Cortex of kidney (tissue), 1 donor: ENCODE measurements at places on chromosomes 7 and 10.

DNA sequence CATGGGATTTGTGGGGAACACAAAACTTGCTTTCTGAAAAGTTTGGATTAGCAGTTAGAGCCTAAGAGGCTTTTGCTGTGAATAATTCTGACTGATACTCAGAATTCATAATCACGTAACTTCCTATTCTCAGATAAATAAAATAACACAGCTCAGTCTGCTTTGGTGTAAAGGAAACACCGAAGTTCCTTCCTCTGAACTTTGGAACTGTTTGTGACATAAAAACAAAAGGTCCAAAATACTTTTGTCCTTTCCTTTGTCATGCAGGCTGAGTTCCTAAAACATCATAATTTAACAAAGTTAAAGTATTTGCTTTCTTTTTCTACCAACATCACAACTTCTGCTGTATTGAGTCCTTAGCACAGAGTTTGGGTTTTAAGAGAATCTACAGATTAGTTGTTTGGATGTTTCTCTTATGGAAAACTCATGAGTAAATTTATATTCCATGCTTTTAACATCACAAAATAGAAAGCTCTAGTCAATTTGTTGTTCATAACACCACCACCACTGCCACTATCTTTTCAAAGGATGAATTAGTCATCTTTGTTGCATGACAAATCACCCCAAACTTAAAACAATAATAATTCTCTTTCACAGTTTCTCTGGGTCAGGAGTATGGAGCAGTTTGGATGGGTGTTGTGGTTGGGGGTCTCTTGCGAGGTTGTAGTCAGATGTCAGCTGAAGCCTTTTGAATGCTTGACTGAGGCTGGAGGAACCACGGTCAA is 123.4 kb downstream of the REEP3 start:
- no peak for DNase-seq

GRCh38 chr7:19415123-19415522 is 269.9 kb upstream of the FERD3L start:
- DNase-seq: no peak

GRCh38 chr7:70242826-70243225 is 644.6 kb downstream of the AUTS2 start:
- DNase-seq: no peak

- DNase-seq: no peak
Observed at GRCh38 chr7:124720195-124720594, 45.4 kb downstream of the GPR37 start.

- DNase-seq: no peak
Observed at GRCh38 chr10:34644224-34644623, 170.9 kb downstream of the PARD3 start.

DNA sequence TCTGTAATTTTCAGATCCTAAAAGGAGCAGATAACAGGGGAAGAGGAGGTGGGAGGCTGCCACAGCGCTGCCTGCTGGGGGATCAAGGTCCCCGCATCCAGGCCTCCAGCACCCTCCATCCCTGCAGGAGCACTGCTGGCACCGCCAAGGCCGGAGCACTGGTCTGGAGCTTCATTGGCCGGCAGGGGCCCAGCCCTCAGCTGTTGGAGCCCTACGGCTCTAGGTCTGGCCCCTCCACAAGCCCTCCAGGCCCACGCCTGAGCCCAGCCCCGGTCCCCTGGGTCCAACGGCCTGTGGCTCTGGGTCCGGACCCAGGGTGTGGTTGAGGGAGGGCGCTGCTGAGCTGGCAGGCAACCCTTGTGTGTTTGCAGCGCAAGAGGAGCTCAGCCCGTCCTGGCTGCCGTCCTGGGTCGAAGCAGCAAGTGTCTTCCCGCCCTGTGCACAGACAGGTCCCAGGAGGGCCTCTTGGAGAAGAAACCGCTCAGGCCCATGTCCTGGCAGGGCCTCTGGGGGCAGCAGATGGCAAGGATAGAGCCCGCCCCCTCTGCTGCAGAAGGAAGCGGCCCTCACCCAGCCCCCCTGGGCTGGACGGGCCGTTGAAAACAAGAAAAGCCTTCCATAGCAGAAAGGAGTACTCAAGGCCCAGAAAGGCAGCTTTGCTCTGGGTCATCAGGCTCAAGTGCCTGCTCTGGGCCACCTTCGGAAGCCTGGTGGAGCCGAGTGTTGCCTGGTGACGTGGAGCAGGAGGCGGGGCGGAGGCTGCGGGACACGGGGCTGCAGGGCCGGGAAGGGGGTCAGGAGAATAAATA is 54.3 kb upstream of the TNRC18 start:
- no peak for DNase-seq

DNA sequence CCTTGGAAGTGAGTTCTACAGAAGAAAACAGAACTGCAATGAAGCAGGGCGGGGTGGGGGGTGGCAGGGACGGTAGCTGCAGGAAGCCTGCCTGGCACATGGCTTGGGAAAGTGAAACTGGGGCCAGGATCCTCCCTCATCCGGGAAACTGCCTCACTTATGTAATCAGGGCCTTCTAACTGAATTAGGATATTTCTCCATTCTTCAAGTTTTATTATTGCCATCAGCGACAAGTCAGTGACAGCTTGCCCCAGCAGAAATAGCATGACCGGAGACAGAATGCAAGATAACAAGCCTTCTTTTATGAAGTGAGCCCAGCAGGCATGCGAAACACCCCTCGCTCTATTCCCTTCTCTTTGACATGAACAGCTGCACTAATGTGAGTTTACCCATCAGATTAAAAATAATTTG is 77.5 kb upstream of the CACUL1 start:
- no peak for DNase-seq

GRCh38 chr7:128697302-128697905 is 25.3 kb downstream of the GARIN1A start:
- no peak for DNase-seq

GRCh38 chr7:128923411-128923800 is 12.9 kb upstream of the KCP start:
- no peak for DNase-seq

DNA sequence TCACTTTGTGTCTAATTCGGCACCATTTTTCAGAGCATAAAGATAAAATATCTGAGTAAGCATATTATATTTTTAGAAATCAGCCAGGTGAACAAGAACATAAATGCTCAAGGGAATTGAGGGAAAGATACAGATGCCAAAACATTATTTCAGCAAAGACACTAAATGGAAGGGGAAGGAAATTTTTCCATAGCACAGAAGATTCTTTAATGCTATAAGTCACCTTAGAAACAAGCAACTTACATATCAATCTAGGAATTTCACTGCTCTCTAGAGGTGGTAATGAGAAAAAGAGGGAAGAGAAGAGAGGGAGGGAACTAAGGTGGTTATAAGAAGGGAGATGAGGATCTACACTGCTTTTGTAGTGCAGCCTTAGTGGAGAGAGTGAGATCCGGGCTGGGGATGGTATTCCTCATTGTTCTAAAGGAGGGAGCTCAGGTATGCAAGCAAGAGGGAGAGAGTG is 20.4 kb downstream of the ZNF365 start:
- no peak for DNase-seq

GRCh38 chr10:45581216-45581549 is 91.4 kb downstream of the ZFAND4 start:
- DNase-seq: no peak

- DNase-seq: no peak
Observed at GRCh38 chr7:123748171-123748733, 551 bp downstream of the WASL start.

- no peak for DNase-seq
Observed at GRCh38 chr10:132414402-132415016, 17.5 kb downstream of the PWWP2B start.

DNA sequence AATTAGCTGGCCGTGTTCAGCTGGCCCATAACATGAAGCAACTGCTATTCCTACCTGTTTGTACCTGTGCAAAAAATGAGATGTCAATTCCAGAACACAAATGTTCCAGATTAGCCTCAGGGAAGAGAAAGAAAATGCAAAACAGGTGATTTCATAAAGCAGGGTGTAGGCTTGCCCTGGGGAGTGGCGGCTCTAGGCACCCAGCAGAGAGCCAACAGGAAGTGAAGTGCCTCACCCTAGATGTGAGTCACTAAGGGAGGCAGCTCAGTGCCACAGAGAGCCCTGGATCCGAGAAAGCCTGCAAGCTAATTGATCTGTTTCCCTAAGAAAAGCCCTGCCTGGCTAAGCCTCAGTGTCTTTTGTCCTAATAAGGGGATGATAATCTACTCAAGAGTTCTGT is 240.0 kb downstream of the ARHGAP21 start:
- no peak for DNase-seq

- no peak for DNase-seq
Observed at GRCh38 chr7:88760136-88760515, 626 bp downstream of the ZNF804B start.

- no peak for DNase-seq
Observed at GRCh38 chr10:106898446-106898845, 266.1 kb downstream of the SORCS1 start.

- DNase-seq: no peak
Observed at GRCh38 chr7:113763226-113763625, 155.6 kb downstream of the PPP1R3A start.

GRCh38 chr10:29243750-29244149 is 45.1 kb upstream of the LYZL1 start:
- no peak for DNase-seq

GRCh38 chr10:88565072-88565471 is 18.0 kb downstream of the RNLS start:
- no peak for DNase-seq

- DNase-seq: no peak
Observed at GRCh38 chr7:75878312-75878768, 494 bp upstream of the RHBDD2 start.

GRCh38 chr7:108234971-108235450 is 104.8 kb upstream of the LAMB4 start:
- no peak for DNase-seq

DNA sequence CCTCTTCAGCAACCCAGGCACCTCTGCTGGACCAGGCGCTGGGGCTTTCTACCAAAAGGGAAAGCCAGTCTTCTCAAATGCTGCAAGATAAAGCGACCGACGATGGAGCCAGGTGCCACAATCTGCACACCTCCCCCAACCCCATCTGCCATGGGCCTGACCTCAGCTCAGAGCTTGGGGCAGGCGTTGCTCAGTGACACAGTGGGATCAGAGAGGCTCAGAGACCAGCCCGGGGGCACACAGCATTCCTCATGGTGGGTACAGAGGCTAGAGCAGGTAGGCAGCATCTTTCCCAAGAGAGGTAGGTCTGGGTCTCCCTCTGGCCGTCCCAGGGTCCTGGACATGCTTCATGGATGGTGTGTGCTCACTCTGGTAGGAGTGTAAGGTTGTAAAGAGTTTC is 56.3 kb downstream of the ZMIZ1 start:
- DNase-seq: no peak
